Tibial nerve (tissue), 4 donors: ENCODE measurements at places on chromosomes 1 and 21. TPM values are rescaled to one million over a fixed set of nuclear protein-coding genes. Genes with fewer than 3 reads are reported as not detected.

DNA sequence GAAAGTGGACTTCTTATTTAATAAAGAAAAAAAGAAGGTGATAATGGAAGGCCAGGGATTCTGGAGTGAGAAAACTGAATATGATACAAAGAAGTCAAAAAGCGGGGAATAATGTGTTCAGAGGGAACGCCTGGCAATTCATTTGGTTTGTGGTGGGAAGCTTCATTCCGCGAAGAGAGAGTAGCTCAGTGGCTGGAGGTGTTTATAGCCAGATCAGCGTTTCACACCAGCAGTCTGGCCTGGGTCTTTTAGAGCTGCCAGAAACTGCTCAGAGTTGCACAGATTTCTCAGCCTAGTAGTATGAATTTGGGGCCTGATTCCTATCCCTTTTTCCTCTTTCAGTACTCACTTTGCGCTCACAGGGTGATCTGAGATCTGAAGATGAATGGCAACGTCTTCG is 67.8 kb upstream of the IPO9 start:
- no peak for DNase-seq
- H3K27me3 ChIP-seq, result no peaks in the 10 kb centered on the region
- no peaks in the 10 kb centered on the region for H3K4me1 ChIP-seq
- H3K36me3 ChIP-seq, result no peaks in the 10 kb centered on the region
- peak overlapping the region; percentile 53 for H3K27ac ChIP-seq

DNA sequence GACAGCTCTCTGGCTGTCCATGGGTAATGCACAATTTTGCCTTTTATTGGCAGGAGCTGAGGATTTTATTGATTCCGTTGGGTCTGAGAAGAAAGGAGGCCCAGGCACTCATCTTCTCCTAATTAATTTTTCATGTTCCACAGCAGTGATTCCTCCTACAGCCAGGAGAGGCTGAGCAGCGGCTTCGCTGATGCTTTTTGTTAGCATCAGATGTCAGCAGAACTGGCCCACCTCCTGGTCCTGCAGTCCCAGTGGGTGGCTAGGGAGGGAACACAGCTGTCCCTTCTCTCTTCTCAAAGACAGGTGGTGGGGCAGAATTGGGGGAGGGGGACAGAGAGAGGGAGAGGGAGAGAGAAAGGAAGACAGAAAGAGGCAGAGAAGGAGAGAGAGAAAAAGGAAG is 5.7 kb downstream of the MT1HL1 start:
- no peak overlapping the region for H3K4me3 ChIP-seq
- H3K36me3 ChIP-seq, result no peaks in the 10 kb centered on the region
- H3K27ac ChIP-seq, result no peak overlapping the region
- no peaks in the 10 kb centered on the region for H3K27me3 ChIP-seq
- H3K4me1 ChIP-seq, result no peaks in the 10 kb centered on the region

DNA sequence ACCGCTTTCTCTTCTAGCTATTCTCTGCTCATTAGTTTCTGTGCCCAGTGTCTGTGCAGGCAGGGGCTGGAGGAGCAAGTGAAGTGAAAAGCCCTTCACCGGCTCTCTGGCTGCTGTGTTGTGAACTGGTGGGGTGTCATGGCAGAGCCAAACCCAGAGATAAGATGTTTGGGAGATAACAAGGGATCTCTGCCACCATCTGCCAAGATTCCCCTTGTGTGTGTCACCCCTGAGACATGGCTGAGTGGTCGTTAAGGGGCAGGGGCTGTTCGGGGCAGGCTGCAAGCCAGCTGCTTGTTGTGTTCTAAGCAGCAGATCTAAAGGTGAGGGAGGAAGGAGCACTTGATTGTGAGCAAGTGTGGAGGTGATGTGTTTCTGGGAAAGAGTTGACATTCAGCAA is 24.5 kb downstream of the CNIH3 start:
- H3K27me3 ChIP-seq, result no peaks in the 10 kb centered on the region
- no peak overlapping the region for H3K4me3 ChIP-seq
- H3K4me1 ChIP-seq, result no peaks in the 10 kb centered on the region
- no peaks in the 10 kb centered on the region for H3K36me3 ChIP-seq

GRCh38 chr1:84422909-84423308 is 24.6 kb downstream of the DNASE2B start:
- no peak overlapping the region for H3K4me3 ChIP-seq
- no peak overlapping the region for H3K27ac ChIP-seq
- no peaks in the 10 kb centered on the region for H3K4me1 ChIP-seq
- no peaks in the 10 kb centered on the region for H3K27me3 ChIP-seq
- no peaks in the 10 kb centered on the region for H3K36me3 ChIP-seq

DNA sequence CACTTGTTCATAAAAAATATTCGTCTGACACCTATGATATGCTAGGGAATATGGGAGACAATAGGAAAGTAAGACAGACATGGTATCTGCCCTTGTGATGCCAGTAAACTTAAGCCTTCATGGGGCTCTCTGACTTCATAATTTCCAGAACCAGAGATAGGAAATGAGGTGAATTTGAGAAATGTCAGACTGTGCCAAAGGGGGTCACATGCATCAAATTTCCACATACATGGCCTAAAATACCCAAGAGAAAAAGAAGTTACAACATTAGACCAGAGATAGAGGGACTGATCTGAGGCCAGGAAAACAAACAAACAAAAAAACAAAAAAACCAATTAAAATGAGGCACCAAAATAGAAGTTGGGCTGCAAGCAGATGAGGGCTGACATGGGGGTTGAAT is 75.7 kb downstream of the DISC1 start:
- H3K36me3 ChIP-seq, result peaks cover 15% of the 10 kb centered on the region
- H3K4me1 ChIP-seq, result no peaks in the 10 kb centered on the region
- H3K27ac ChIP-seq, result no peak overlapping the region

GRCh38 chr1:53616511-53616910 is 122.5 kb downstream of the GLIS1 start:
- H3K27me3 ChIP-seq, result no peaks in the 10 kb centered on the region
- H3K4me1 ChIP-seq, result no peaks in the 10 kb centered on the region
- no peaks in the 10 kb centered on the region for H3K36me3 ChIP-seq
- H3K4me3 ChIP-seq, result no peak overlapping the region

DNA sequence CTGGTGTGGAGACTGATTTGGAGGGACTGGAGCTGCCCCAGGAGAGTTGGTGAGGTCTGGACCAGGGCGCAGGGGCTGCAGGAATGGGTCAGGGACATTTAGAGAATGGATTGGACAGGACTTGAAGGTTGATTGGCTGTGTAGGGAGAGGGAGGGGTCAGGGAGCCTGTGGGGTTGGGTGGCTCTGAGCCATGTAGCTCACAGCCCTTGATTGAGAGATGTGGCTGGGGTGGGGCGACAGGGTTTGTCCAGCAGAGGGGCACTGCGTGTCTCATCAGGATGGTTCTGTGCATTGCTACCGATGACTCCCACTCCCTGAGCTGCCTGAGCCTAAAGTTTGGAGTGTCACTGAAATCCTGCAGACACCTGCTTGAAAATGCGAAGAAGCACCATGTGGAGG is 12.1 kb downstream of the AZIN2 start:
- H3K27ac ChIP-seq, result no peak overlapping the region
- H3K4me3 ChIP-seq, result no peak overlapping the region
- no peaks in the 10 kb centered on the region for H3K4me1 ChIP-seq
- DNase-seq, result no peak
- no peaks in the 10 kb centered on the region for H3K36me3 ChIP-seq

- DNase-seq, result no peak
- H3K27ac ChIP-seq, result no peak overlapping the region
- H3K36me3 ChIP-seq, result no peaks in the 10 kb centered on the region
- H3K27me3 ChIP-seq, result no peaks in the 10 kb centered on the region
Observed at GRCh38 chr1:219792337-219793021, 135.9 kb downstream of the SLC30A10 start.

- H3K27ac ChIP-seq, result no peak overlapping the region
- peaks cover 7% of the 10 kb centered on the region for H3K36me3 ChIP-seq
- no peaks in the 10 kb centered on the region for H3K27me3 ChIP-seq
- no peak overlapping the region for H3K4me3 ChIP-seq
- no peak for DNase-seq
Observed at GRCh38 chr1:202750024-202750423, 39.8 kb upstream of the SYT2 start.

- no peak overlapping the region for H3K4me3 ChIP-seq
- no peak overlapping the region for H3K27ac ChIP-seq
- no peak for DNase-seq
- H3K36me3 ChIP-seq, result no peaks in the 10 kb centered on the region
- no peaks in the 10 kb centered on the region for H3K27me3 ChIP-seq
Observed at GRCh38 chr1:199868777-199869176, 158.7 kb upstream of the NR5A2 start.

DNA sequence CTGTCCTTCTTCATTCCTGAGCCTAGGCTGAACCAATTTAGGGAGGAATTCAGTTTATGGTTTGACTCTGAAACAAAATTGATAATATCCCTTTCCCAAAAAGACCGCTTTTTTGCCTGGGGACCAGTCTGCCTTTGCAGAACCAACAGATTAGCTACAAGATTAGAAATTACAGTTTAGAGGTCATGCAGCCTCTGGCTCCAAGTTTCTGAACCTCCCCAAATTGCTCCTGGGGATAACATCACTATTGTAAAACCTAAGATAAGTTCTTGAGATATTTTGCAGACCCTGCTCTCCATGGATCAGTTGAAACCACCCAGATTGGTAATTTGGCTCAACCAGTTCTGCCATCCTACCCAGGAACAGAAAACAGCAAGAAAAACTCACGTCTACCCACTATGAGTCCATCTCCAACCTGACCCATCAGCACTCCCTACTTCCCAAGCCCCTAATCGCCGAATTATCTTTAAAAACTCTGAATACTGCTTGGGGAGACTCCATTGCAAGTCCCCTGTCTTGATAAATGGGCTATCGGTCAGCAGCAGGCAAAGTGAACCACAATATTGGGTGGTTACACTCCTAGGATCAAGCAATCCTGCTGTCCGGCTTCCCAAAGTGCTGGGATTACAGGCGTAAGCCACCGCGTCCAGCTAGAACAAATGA is 605 bp upstream of the RABGGTB start:
- peaks cover 26% of the 10 kb centered on the region for H3K4me1 ChIP-seq
- peak overlapping the region; percentile 77 for H3K4me3 ChIP-seq

DNA sequence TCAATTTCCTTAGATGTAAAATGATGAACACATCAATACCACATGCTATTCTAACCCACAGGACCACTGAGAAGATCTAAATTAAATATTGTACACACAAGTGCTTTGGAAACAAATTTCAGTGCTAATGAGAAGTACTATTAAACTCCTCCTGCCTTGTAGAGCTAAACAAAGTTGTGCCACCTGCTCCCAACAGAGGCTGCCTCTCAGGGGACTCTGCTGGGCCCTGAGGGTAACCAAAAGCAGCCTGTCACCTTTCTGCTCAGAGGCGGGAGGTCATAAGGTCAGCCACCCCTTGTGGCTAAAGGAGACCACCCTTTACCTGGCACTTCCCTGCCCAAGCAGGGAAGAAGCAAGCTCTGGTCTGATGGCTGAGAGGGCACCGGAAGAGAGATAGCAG is 6.3 kb downstream of the SLC9A1 start:
- no peak overlapping the region for H3K27ac ChIP-seq
- H3K27me3 ChIP-seq, result no peaks in the 10 kb centered on the region
- H3K4me3 ChIP-seq, result no peak overlapping the region

Gene YARS1
- total RNA-seq, result 29.0 TPM

Gene PRDX6
- total RNA-seq, result 473 TPM

Gene CHI3L1
- 5.0 TPM for total RNA-seq

Gene LDLRAP1
- total RNA-seq, result 28.5 TPM

Gene SHC1
- 96.4 TPM for total RNA-seq

Gene TGFBR3
- 306 TPM for total RNA-seq

Gene CELF3
- total RNA-seq, result not detected
